ENCODE measurements at places on chromosomes 7 and 10.

DNA sequence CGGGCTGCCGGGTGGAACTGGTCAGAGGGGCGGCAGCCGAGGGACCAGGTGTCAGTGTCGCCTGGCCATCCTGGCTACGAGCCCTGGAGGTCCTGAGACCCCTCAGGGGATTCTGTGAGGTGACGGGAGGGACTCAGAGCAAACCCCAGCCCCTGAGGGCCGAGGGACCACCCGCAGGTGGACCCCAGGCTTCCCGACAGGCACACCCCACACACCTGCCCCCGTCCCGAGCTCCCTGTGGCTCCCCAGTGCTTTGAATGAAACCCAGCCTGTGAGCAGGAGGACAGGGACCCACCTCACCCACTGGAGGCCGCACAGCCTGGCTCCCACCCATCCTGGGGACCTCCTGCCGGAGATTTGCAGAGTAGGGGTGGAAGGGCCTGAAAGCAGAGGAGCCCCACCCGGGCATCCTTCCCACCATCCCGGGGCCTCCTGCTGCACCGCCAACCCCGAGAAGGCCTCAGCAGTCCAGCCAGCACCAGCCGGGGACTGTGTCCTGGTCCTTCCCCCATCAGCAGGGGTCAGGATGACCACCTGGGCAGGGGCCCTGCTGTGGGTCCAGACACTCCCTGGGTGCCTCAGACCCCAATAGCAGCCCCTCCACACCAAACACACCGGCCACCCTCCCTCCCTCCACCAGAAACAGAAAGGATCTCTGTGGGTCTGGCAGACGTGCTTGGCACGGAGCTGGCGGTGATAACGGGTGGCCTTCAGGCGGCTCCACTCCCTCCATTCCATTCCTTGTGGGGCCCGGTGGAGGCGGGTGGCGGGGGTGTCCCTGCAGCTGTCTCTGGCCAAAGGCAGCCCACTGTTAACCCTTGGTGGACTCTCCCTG lies 13.9 kb downstream of the VENTX start:
- no peak for DNase-seq

GRCh38 chr7:31633467-31633866 lies 53.5 kb upstream of the PPP1R17 start:
- DNase-seq: no peak

GRCh38 chr10:89327803-89328441 lies at the start of gene IFIT3:
TSS of gene IFIT3 (plus strand) at chr10:89327997. CDS start at chr10:89328074, 77 bp downstream.
- peak; percentile 1 for DNase-seq

DNA sequence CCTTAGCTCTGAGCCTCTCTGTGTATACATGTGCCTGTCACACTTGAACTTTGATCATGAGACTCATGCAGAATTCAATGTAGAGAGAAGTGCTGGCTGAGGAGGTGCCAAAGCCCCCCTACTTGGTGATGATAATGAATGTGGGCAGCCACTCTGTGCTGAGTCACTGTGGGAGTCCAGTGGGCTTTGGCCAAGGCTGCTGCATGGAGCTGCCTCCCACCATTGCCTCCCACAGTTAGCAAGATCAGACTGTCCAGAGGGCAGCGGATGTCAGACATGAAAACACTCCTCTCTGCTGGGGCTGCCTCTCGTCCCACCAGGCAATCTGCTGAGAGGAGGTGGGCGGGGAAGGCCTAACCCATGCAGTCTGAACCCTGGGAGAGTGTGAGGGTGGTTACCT lies 180.3 kb downstream of the SH2D4B start:
- no peak for DNase-seq

DNA sequence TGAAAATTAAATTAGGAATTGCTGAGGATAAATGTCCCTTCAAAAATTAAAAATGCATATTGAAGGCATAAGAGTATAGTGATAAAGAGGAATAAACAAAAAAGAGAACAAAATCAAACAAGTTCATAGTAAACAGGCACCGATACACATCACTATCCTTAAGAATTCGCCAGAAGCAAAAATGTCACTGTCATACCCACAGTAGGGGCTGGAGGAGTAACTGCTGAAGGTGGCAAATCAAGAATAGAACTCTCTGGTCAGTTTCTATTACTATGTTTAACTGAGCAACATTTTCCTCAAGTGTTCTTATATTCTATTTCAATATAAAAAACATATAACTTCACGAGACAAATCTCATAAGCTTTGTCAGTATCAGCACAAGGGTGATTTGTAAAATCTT lies 84.0 kb downstream of the VPS41 start:
- no peak for DNase-seq

DNA sequence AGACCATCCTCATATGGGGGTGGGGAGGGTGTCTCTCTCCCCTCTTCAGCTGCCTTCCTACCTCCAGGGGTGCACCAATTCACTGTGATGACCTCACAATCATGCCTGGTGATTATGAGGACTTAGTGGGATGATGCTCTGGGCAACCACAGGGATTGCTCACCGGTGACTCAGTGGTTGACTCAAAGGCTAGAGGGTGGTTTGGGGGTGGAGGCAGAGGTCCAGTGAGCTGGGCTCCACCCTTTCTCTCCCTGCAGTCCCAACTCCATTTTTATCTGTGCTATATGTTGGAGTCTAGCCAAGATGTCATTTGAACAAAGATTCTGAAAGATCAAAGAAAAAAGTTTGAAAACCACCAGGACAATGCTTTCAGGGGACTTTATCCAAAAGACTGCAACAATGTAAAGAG lies 286.9 kb downstream of the KCNMA1 start:
- no peak for DNase-seq

- DNase-seq: no peak
These were observed 23.4 kb downstream of the FAM107B start for GRCh38 chr10:14751014-14751896.

DNA sequence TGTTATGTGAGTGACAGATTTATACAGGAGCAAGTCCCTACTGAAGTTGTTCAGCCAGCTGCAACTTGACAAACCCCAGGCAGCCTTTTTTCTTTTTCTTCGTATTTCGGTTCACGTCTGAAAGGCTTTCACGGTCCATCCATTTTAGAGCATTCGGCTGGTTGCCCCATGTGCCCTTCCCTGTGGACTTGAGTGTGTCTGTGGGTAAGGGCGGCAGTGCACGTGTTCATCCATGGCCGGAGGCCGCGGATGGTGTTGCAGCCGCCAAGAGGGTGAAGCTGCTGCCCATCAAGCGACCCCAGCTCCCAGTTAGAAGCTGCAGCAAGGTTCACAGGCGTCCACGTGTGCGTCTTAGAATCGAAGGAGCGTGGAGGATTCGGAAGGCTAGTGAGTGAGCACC lies 35.9 kb downstream of the PPP2R2D start:
- DNase-seq: no peak

- no peak for DNase-seq
These were observed 86.0 kb downstream of the CH25H start for GRCh38 chr10:89120931-89121763.

DNA sequence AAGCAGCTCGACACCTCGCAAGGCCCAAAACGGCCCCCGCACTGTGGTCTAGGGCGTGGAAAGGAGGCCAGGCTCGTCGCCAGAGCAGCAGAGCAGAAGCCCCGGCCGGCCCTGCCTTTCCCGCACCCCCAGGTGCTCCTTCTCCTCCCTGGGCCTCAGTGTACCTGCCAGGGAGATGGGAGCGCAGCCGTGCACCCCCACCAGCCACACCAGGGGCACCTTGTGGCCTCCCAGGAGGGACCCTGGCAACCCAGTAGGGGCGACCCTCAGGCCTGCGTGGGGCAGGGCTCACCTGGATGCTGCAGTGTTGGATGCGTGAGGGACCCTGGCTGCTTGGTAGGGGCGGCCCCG lies 9.5 kb downstream of the PDGFA start:
- no peak for DNase-seq

GRCh38 chr7:54397836-54398612 lies 144.2 kb upstream of the VSTM2A start:
- peak; percentile 18 for DNase-seq

GRCh38 chr10:27685681-27686080 lies 59.9 kb downstream of the MKX start:
- DNase-seq: no peak

DNA sequence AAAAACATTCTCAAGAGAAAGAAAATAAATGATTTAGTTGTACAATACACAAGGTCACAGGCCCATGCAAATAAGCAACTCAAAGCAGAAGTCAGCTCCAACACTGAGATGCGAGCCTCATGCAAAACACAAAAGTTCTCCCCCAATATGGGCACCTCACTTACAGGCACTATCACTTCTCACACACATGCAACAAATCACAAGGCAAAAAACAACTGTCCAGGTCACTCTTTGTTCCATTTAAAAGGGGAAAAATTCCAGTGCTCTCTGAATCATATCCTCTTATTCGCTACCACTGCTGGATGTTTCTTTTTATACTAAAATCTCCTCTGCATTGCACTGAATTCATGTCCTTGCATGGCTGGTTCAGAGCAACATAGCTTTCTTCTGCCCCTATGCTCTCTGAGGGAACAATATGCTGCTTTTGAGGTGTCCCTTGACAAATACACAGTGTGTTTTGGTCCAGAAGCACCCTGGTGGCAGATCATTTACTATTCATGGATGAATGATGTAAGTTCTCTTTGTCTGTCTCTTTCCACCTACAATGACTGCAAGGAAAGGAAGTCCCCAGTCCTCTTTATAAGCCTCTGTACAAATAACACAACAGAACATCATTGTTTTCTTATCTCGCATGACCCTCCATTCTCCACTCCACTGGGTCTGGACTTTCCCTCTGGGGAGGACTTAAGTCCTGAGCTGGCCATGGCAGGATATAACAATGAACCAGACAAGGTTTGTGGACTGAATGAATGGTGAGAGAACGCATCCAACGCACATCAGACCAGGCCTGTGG lies 85.4 kb upstream of the GSDME start:
- no peak for DNase-seq

DNA sequence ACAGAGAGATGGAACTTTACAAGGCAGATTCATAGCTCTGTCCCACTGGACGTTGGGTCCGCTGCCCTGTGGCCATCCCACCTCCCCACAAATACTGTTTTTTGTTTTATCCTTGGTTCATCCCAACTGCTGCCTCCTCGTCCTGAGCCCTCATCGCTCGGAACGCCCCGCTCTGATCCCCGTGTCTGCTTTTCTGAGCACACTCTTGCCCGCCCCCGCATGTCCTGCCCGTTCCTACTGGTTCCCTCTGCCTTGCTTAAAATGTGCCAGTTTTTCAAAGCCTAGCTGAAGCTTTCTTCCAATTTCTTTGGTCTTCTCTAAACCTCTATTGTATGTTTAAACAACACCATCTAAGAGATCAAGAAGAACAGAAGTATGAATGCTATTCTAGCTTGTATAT lies 19.4 kb downstream of the RNF32 start:
- DNase-seq: no peak

GRCh38 chr7:1454542-1454941 lies 4.7 kb downstream of the MICALL2 start:
- DNase-seq: no peak

DNA sequence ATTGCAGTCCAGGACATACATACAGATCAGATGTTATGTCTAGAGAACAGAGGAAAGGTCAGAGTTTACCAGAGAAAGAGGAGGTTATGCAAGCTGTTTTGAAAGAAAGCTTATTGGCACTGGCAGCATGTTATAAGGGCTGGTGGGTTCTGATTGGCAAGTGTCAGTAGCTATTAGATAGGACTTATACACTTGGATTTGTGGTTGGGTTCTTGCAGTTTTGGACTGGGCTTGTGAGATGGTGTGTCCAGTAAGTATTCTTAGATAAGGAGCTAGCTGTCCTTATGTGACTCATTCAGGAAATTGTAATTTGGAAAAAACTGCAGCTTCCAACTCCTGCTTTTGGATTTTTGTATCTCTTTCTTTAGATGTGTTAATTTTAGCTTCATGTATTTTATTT lies 130.7 kb upstream of the NAMPT start:
- DNase-seq: no peak

- DNase-seq: no peak
These were observed 69.5 kb downstream of the NPSR1 start for GRCh38 chr7:34727464-34727995.

DNA sequence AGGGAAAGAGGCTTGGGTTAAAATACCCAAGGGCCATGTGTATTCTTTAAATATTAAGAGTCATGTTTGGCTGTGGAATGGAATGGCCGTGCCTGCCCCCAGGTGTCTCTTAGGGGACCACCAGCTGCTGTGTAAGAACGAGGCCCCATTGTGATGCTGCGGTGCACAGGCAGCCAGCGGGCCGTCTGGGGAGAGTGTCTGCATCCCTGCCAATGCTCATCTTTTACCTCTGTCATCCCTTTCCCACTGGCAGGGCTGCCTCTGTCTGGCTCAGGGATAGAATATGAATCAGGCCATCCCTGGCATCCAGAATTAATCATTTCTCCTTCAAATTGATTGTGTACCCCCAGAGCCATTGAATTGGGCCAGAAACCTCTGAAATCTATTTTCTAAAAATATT lies 137.8 kb upstream of the GALNT17 start:
- DNase-seq: no peak

GRCh38 chr10:128498378-128498730 lies 372.1 kb upstream of the MKI67 start:
- no peak for DNase-seq

DNA sequence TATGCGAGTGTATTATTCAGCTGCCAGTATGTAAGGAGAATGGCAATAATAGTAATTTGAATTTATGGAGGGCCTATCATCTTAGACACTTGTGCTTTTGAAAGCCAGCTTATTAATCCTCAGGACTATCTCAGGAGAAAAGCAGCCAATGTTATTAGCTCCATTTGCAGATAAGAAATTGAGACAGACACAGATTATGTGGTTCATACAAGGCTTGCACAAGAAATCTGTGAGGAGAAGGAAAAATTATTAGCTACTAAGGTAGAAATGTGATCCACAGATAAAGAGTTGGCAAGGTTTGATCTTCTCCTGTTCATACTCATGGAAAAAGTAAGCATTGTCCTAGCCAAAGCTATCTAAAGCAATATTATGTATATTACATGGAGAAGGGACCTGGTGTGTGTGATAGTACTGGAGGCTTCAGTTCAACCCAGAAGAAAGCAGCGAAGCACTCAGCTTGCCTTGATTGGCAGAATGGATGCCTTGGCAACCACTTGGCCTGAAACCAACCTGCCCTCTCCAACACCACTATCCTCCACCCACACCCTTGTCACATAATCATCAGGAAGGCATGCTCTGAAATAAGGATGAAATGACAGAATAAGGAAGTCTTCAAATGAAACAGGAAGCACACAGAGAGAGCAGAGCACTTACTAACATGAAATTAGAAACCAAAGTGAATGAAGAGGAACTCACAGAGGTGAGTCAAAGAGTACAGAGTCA lies 18.0 kb downstream of the MACC1 start:
- peak; percentile 44 for DNase-seq

DNA sequence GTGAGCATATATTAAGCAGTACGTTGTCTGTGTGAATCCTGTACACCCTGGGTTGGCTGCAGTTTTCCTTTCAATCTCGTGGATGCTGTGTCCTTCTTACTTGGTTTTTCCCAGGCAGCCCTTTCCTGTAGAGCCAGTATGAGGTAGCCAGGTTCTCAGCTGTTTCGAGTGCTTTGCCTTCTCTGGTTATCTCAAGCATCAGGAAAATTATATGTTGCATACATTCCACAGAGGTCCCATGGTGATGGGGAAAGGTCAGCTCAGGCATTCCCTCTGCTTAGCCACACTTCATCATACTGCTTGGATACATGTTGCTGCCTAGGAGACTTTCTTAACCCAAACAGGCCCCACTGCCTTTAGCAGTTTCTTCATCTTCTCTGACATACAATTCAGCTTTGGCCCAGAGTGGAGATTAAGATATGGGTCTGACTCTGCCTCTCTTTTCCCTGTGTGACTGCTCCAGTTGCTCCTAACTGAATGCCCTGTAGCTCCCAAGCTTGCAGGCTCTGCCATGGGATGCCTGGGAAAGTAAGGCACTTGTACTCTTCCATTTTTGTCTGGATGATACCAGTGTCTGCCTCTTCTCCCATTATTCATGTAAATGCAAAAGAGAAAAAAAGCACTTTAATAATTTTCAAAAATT lies 11.3 kb downstream of the GNAI1 start:
- DNase-seq: no peak

GRCh38 chr7:157408258-157409101 lies 71.7 kb downstream of the DNAJB6 start:
- no peak for DNase-seq
